ENCODE measurements at places on chromosomes 16 and 17.

DNA sequence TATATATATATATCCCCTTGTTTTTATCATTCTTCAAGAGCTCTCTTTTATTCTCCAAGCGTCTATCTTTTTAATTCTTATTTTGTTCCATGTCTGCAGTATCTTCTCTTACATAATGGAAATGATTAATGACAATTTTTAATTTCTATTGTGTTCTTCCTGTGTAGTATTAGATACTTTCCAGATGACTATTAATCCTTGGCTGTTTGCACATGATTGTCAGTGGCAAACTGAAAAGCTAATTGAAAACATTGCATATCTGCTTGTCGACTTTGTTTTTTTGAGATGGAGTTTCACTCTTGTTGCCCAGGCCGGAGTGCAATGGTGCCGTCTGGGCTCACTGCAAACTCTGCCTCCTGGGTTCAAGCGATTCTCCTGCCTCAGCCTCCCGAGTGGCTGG is 124.7 kb downstream of the BCAS3 start:
- no peak for DNase-seq

- peak; percentile 19 for DNase-seq
These were observed 913 bp upstream of the PRR14 start for GRCh38 chr16:30649725-30650368.

DNA sequence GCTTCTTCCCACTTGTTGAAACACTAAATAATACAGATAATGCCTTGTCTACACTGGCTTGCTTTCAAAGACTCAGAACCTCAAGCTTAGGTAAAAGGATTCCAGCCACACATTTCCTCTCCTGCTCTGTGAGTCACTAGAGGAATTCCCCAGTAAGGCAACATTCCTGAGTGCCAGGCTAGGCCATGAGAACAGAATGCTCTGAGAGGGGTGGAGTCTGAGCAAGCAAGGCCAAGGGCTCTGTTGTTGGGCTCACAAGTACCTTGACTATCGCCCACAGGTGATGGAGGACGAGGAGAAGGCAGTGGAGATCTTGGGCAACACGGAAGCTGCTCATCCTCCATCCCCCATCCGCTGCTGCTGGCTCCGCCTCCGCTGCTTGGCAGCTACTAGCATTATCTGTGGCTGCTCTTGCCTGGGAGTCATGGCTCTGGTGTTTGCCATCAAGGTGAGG is 6.7 kb upstream of the PHKG2 start:
- DNase-seq = no peak

GRCh38 chr17:77942112-77942988 is 16.2 kb upstream of the TNRC6C start:
- no peak for DNase-seq

DNA sequence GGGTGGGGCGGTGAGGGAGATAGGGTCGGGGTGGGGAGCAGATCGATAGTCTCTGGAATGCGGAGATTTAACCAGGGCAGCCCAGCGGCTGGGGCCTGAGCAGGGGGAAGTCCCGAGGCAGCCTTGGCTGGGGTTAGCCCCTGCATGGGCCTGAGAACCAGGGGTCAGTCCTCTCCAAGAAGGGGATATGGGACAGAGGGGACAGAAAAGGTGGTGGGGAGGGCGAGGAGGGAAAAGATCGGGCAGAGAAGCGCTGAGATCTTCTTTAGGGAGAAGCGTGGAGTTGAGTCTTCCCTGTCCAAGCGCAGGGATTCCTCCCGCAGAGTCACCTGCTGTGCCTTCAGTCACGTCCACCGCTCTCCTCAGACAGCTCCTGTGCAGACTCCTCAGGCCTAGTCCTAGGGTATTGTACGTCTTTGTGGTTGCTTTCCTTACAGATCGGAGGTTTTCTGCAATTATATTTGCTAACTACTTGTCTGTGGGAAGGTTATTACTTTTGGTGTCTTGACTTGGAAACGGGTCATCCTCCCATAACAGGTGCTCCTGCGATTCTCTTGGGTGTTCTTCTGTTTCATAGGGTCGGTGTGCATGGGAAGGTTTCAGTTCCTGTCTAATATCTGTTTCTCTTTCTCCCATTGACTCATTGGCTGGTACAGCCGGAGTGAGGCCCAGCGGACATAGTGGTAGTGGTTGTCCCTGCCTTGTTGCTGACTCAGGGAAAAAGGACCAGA is 952 bp downstream of the CD300A start:
- no peak for DNase-seq

- no peak for DNase-seq
These were observed 42.6 kb upstream of the SKAP1 start for GRCh38 chr17:48472411-48473281.

DNA sequence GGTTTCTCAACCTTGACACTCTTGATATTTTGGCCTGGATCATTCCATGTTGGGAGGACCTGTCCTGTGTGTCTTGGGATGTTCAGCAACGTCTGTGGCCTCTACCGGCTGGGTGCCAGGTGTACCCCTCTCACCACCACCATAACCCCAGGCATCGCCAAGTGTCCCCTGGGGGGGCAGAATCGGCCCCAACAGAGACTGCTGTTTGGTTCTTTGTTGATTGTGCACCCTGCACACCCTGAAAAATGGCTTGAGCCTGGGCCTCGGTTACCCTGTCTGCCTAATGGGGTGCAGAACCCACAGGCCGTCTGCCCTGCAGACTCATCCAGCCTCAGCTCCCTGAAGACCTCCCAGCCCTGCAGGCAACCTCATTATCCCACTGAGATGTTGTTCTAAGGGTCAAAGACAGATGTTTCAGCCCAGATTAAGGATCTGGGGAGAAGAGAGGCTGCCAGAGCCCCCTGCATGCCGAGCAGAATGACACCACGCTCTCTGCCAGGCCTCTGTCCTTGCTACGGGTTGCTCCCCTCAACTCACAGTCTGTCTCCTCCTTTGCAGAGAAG is 9.2 kb downstream of the CACNG1 start:
- no peak for DNase-seq

DNA sequence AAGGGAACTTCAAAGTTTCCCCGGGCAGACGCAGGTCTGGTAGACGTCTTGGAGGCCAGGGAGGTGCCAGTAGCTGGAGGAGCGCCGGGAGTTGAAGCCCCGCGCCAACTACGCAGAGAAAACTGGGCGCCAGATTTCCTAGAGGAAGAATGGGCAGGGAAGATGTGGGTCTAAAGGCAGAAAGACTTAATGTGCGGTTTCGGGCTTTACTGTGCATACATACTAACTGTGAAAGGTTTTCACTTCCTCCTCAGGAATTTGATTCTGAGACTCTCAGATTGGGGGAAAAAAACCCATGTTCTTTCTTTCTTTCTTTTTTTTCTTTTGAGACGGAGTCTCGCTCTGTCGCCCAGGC is 331 bp upstream of the ZNF287 start:
- no peak for DNase-seq

- DNase-seq = no peak
These were observed 112.6 kb upstream of the MPHOSPH6 start for GRCh38 chr16:82282662-82283061.

DNA sequence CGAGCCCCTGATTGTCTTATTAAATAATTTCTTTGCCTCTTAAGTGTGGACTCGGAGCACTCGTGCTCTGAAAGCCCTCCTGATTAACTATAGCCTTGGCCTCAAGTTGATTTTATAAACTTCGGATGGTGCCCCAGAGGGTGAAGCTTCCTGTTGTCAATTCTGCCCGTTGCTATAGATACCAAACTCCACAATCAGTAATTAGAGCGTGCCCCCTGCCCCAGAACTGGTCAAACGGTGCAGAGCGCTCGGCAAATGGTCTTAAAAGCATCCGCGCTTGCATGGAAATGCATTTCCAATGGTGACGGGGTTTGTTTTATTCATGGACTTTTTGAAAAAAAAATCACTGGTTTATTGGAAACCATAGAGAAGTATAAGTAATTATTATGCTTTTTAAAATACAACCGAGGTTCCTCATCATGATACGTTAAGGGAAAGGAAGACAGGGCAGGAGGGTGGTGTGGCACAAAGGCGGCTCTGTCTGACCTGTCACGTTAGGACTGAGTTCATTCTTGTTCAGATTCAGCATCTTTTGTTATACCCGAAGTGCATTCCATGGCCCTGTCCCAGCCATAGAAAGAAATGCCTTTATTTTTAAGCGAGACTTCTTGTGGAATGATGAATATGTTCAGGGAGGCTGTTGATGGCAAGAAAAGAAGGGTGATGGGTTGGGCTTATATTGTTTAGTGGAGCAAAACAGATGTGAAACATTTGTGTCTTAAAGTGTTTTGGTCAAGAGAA is 476.4 kb downstream of the MAF start:
- no peak for DNase-seq

DNA sequence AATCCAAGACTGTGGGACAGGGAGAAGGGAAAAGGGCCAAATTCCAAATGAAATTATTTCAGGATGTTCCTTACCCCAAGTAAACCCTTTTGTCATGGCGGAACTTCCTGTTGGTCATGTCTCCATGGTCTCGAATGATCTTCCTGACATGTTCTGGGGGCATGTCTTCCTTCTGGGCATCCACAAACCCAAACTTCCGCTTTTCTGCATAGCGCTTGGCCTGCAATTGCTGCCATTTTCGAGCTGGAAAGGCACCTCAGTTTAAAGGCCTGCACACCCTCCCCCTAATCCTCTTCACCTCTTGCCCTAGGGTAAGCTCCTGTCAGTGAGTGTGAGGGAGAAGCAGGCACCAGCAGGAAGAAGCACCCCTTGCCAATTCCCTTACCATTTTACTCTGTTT is 1.2 kb downstream of the PRPF8 start:
- no peak for DNase-seq

- DNase-seq = peak; percentile 43
These were observed 6.0 kb downstream of the HSDL1 start for GRCh38 chr16:84138824-84139627.

DNA sequence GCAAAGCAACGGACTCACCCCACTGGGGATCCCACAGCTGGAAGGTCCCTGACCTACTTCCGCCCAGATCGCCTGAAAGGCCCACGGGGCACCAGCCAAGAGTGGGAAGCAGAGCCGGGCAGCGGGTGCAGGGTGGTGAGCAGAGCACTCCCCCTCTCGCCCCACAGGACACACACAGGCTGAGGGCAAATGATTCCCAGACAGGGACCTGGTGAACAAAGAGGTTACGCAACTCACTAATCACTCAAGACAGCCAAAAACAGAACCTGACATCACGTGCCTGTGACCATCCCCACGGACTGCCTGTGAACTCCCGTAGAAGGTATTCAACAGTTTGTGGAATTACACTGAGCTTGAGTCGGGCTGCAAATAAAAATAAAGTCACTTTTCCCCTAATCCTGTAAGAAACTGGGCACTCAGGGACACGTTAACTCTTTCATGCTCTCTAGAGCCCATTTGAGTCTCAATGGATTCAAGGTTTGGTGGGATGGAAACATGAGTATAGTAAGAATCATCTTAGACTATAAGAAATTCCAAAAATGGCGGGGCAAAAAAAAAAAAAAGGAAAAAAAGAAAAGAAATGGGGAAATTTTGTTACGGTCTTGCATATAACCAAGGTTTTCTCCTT is 396.1 kb downstream of the SOX9 start:
- no peak for DNase-seq

- DNase-seq = no peak
These were observed 128.2 kb downstream of the USP22 start for GRCh38 chr17:20914658-20915057.

DNA sequence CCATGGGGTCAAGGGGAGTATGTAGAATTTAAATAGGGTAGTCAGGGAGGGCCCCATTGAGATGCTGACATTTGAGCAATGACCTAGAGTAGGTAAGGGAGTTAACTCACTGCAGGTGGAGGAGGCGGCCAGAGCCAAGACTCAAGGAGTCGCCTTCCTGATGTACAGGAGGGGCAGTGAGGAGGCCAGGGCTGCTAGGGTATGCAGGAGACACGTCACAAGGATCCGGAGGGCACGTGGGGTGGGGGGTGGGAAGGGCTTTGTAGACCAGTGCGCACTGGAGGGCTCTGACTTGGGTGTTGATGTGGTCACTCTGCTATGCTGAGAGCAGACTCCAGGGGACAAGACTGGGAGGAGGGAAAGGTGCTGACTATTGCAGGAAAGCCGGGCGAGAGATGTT is 37.5 kb downstream of the SPECC1 start:
- DNase-seq = no peak

GRCh38 chr17:79395066-79395465 is 215.8 kb downstream of the RBFOX3 start:
- DNase-seq = no peak

DNA sequence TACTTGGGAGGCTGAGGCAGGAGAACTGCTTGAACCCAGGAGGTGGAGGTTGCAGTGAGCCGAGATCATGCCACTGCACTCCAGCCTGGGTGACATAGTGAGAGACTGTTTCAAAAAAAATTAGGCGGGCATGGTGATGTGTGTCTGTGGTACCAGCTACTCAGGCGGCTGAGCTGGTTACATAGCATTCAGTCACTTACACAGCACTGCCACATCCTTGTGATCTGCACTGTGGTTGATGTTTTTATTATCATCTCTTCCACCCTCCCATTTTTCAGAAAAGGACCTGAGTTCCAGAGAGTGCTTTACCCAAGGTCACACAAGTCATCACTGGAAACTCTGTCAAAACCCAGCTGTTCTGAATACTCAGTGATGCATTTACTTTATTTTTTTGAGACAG is 14.8 kb upstream of the KPNB1 start:
- no peak for DNase-seq
